Right renal cortex interstitium (tissue), 3 donors: ENCODE measurements at places on chromosomes 1 and 21. TPM values are rescaled to one million over a fixed set of nuclear protein-coding genes. Genes with fewer than 3 reads are reported as not detected.

DNA sequence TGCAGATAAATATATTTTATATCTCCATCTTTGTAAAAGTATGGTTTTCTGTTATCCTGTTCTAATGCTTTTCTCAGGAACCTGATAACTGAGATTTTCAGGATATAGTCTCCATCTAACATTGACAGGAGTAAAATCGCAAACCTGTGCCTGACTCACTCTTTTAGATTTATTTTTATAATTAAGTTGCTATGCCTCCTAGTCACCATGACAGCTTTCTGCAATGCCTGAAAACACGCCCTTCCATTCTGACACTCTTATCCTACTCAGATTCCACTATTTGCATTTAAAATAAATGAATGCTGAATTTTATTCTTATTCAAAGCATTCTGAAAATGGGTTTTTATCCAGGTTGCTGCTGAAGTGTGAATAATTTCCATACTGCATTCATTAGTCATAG lies 62.8 kb downstream of the RGS21 start:
- DNase-seq: no peak

- no peak for DNase-seq
Measured at GRCh38 chr1:151998611-151999362, 5.1 kb upstream of the S100A10 start.

DNA sequence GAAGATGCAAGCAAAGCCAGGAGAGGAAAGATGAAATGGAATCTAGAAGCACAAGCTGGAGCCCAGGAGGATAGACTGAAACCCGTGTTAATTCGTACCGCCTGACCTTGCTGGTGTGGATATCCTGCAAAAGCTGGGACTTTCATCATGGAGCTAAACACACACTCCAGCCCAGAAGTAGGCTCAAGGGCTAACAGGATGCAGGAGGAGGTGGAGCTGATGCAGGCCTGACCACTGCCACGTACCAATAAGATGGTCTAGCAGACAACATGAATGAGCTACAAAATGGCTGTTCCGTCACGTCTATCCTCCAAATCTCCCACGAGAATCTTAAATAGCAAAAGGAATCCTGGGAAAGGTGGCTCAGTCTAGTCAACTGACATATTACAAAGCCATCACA lies 270.3 kb downstream of the SDCCAG8 start:
- no peak for DNase-seq

DNA sequence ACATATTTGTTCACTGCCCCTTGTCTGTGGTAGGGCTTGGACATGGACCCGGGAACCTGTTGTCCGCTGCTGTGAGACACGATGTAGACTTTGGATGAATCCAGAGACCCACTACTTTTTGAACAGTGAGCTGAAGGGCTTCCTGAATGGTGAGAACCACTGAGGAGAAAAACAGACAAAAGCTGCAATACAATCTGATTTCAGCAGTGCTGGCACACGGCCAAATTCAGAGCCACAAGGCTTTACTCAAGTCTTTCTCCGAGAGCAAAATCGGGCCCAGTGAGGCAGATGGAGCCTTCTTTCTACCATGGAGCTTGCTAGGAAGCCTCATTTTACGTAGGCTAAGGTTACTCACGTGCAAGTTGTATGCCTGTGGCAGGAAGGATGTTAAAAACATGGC lies 197.6 kb downstream of the SIPA1L2 start:
- no peak for DNase-seq

DNA sequence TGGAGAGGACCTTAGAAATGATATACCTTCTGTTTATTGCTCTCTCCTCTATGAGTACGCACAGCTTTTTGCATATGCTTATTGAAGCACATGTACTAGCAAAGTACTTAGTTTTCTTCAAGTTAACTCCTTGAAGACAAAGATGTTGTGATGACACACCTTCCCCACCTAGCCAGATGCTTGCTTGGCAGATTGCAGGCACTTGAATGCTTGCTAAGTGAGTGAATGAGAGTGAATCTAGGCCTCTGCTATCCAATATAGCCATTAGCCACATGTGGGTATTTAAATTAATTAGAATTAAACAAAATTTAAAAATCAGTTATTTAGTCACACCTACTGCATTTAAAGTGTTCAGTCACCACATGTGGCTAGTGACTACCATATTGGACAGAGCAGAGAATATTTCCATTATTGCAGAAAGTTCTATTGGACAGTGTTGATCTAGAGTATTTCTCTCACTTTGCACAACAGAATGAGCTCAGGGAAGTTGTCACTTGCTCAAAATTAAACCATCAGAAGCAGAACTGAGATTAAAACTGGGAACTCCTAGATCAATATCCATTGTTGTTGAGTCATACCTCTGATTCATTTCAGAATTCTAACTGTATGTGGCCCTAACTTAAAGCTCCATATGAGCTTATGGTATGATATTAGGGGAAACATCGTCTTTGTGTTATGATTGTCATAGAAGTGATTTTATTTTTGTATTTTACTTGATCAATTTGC lies 8.6 kb upstream of the EEIG2 start:
- DNase-seq: no peak

DNA sequence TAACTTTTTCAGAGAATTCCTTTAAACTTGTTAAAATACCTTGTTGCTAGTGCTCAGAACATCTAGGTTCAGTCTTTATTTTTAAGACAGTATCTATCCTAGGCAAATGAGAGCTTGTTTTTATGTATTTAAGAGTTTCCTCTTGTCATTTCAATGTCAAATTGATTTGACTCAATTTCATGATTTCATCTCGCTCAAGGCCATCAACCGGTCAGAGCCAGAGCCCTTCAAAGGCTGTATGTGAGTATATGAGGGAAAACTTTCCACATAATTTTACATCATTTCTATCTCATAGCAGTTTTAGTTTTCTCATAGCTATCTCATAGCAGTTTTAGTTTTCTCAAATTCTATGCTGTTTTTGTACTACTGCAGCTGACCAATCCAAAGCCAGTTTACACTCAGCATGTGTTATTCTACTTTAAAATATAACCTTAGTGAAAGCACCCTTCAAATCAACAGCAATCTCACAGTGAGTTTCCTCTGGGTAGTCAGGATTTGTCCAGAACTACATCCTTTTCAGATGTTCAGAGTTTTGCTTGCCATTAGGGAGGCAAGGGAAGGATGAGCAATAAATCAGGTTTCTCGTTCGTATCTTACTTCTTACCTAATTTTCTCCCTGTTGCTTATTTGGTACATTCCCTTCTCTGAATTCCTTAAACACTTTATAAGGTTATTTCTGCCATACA lies 12.7 kb downstream of the HNRNPU start:
- no peak for DNase-seq

DNA sequence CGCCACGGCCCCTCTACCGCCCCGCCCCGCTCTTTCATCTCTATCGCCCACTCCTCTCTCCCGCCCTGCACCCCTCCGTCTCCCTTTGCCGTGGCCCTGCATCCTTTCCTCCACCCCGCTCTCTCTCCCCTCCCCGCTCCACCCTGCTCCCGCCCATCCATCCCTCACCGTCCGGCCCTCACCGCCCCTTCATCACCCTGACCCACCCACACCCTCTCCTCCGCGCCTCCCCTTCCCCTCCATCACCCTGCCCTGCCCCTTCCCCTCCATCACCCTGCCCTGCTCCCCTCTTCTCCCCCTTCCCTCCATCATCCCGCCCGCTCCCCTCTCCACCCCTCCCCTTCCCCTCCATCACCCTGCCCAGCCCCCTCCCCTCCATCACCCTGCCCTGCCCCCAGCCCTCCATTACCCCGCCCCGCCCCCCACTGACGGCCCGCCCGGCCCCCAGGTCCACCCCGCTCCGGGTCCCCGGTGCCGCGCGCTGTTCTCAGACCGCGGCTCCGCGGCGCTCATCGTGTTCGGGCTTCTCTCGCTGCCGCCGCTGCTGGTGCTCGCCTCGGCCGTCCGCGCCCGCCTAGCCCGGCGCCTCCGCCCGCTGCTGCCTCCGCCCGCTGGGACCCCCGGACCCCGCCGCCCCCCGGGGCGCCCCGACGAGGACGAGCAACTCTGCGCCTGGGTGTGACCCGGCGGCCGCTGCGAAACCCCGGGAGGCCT lies 6.2 kb upstream of the ANKRD65 start:
- DNase-seq: no peak

GRCh38 chr21:42413500-42413899 lies 9.8 kb downstream of the UBASH3A start:
- no peak for DNase-seq

DNA sequence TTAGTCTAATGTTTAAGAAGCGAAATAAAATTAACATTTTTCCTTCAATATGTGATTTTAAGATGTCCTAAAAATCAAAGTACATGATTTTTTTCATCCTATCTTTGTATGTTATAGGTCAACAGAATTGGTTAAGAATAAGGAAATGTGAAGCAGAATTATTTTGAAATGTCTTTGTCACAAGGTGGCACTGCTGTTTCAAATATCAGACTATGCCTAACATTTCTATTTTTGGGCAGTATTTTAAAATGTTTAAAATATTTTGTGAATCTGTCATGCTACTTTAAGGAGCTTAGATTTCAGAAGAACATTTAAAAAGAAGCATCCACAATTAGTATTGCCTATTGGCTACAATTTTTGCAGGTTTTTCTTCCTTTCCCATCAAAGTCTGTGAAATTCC lies 38.7 kb downstream of the AMY1C start:
- DNase-seq: no peak

DNA sequence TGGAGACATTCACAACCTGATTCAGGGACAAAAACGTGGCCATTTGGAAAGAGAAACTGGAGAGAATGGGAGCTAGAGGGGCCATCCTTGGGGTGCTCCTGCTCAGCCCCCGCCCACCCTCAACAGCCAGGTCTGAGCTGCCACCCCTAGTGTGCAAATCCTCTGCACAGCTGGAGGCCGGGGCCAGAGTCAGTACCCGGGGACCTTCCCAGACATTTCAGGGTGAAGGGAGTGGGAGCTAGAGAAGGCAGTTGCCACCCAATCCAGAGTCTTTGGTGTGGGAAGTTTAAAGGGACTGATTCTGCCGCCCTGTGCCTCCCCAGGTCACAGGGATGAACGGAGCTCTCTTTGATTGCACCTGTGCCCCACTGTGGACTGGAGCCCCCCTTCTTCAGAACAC lies 397.4 kb downstream of the MATN1 start:
- no peak for DNase-seq

DNA sequence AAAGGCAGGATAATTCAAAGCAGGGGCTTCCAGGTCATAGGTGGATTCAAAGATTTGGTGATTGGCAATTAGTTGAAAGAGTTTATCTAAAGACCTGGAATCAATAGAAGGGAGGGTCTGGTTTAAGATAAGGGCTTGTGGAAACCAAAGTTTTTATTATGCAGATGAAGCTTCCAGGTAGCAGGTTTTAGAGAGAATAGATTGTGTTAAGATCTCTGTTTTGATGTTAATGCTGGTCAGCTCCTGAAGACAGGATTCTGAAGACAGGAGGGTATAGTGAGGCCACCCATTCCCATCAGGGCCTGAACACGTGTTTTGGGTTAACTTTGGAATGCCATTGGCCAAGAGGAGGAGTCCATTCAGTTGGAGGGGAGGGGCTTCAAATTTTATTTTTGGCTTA lies 6.1 kb upstream of the PTBP2 start:
- no peak for DNase-seq

GRCh38 chr1:160911925-160912324 lies 26.9 kb upstream of the ITLN1 start:
- DNase-seq: no peak

DNA sequence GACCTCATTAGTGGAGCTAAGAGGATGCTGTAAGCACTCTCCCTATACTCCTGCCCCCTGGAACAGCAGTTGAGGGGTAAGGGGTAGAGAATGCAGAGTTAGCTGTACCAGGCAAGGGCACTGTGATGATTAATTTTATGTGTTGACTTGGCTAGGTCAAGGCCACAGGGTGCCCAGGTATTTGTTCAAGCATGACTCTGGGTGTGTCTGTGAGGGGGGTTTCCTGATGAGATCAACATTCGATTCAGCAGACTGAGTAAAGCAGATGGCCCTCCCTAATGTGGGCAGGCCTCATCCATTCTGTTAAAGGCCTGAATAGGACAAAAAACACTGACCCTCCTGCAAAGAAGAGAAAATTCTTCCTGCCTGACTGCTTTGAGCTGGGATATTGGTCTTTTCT lies 110.8 kb downstream of the KCND3 start:
- DNase-seq: no peak

- no peak for DNase-seq
Measured at GRCh38 chr1:62384276-62385005, 52.4 kb upstream of the USP1 start.

GRCh38 chr1:159341736-159342135 lies 39.6 kb downstream of the FCER1A start:
- no peak for DNase-seq

Gene TRNP1
- polyA plus RNA-seq: 5.4 TPM

Gene KIF14
- polyA plus RNA-seq: 6.5 TPM

Gene ABCA4
- 6.0 TPM for polyA plus RNA-seq

Gene LAPTM5
- polyA plus RNA-seq: 16.5 TPM
